NCI-H1105 treated with DMSO at 0.1 percent for 48 hours (cell line): ENCODE measurements at places on chromosomes 11 and 22.

DNA sequence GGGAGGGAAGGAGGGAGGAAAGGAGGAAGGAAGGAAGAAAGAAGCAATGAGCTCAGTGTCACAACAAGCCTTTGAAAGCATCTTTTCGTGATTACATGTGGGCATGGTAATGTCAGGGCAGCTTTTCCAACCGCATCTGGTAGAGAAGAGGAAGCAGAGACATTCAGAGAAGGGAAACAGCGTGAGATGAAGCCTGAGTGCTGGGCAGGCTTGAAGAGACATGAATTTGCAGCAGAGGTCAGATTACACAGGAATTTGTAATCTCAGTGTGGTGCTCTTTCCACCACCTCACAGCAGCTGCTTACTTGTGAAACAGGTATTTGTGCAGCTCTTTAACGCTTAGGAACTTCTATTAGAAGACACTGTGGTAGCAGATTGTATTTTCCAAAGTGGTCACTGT, 289.5 kb upstream of the C11orf87 start:
- DNase-seq: no peak

GRCh38 chr11:46386674-46387073, 4.9 kb downstream of the CHRM4 start:
- no peak for DNase-seq

- no peak for DNase-seq
Observed at GRCh38 chr11:118441770-118442275, 5.5 kb downstream of the KMT2A start.

DNA sequence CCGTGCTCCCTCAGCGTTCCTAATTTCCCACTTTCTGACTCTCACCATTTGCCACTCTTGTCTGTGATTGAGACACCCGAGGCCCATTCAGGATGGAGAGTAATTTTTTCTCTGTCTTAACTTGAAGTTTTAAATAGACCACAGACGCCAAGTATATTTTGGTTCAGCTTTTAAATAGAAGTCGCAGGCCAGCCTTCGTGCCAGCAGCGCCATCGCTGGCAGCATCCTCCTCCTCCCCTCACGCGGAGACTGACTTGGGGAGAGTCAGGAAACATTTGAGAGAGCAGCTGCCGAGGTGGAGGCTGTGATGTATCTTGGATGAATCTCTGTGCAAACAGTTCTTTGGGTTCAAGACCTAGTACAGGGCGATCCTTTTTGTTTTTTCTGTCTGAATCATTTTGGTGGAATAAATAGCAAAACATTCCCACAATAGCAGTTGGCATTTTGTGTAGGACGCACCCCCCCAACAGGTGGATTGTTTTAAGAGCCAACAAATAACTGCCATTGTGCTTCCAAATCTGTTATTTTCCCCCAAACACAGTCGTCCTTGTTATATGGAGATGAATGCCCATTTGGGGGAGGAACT, 889 bp upstream of the DMC1 start:
- peak; percentile 53 for DNase-seq

- no peak for DNase-seq
Observed at GRCh38 chr11:66877588-66878385, 20.9 kb downstream of the LRFN4 start.

- DNase-seq: no peak
Observed at GRCh38 chr11:78350091-78350645, 67.5 kb downstream of the GAB2 start.

GRCh38 chr11:30585125-30585891, 845 bp downstream of the MPPED2 start:
- DNase-seq: peak; percentile 17

DNA sequence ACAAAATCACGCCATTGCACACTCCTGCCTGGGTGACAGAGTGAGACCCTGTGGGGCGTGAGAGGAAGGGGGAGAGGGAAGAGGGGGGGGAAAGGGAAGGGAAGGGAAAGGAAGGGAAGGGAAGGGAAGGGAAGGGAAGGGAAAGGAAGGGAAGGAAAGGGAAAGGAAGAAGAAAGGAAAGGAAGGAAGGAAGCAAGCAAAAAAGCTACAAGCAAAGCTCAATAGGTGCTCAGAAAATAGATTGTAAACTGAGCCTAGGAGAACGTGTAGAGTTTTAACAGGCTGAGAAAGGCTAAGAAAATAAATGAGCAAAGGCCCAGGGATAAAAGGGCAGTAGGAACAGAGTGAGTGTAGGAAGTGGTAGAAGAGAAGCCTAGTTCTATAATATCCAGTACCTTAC, 30.8 kb upstream of the GDPD4 start:
- DNase-seq: no peak

DNA sequence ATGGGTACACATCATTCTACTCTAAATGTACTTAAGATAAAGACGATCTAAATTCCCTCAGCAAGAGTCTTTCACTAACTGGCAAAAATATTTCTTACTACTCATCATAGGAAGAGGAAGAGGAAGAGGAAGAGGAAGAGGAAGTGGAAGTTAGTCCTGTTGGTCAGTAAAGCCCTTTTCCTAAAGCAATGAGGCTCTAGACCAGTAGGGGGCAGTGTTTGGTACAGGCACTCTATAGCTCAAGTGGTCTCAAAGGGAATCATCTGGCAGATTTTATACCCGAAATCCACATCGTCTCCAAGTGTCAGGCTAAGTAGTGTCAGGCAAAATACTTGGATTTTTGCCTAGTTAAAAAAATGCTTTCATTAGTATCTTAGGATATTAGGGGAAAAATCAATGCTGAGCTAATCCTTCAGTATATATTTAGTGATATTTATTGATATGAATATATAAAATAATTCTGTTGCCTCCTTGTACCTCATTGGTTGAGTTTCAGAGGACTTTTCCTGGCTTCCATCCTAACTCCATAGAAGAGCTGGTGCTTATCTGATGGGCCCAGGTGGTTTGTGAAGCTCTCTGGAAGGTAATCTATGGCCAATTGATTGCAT, 7.7 kb downstream of the BLID start:
- peak; percentile 59 for DNase-seq

GRCh38 chr11:60870733-60871377, 3.5 kb downstream of the ZP1 start:
- no peak for DNase-seq

GRCh38 chr22:30296833-30297232, 7.5 kb upstream of the CASTOR1 start:
- no peak for DNase-seq

DNA sequence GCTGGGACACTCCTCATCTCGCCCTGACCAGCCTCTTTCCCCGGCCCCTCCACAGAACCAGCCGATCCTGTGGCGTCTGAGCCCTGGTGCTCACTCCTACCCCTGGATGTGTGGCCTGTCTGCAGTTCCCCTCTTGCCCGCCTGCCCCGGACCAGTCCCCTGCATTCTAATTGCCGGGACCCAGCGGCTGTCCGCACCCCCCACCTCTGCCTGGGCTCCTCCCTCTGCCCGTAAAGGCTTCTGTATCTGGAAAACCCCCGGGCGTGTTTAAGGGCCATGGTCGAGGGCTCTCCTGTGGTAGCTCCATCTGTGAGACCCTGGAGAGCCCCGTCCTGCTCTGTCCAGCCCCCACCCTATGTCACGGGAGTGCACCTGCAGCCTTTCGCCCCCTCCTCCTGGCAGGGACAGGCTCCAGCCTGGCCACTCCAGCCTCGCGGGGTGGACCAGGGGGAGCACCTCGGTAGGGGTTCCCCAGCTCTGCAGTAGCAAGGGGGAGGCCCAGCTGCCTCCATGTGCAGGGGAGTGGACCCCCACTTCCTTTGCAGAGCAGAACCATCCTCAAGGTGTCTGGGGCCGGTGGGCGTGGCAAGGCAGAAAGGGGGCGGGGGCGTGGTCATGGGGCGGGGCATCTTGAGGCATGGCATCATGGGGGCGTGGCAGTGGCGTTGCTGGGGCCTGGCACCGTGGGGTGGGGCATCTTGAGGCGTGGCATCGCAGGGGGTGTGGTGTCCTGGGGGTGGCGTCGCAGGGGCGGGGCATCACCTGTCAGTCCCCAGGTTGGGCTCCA, 430.4 kb downstream of the TBC1D22A start:
- no peak for DNase-seq

GRCh38 chr11:45180848-45181192, 34.4 kb downstream of the PRDM11 start:
- peak; percentile 36 for DNase-seq

GRCh38 chr11:118202599-118203422, 22.0 kb downstream of the JAML start:
- no peak for DNase-seq

GRCh38 chr22:37968452-37969251, 15.2 kb downstream of the POLR2F start:
- no peak for DNase-seq

GRCh38 chr11:83115551-83115950, 41.4 kb upstream of the PCF11 start:
- DNase-seq: no peak

GRCh38 chr11:86663291-86663690, 9.1 kb downstream of the ME3 start:
- no peak for DNase-seq

- no peak for DNase-seq
Observed at GRCh38 chr22:24975813-24976341, 23.4 kb downstream of the KIAA1671 start.

DNA sequence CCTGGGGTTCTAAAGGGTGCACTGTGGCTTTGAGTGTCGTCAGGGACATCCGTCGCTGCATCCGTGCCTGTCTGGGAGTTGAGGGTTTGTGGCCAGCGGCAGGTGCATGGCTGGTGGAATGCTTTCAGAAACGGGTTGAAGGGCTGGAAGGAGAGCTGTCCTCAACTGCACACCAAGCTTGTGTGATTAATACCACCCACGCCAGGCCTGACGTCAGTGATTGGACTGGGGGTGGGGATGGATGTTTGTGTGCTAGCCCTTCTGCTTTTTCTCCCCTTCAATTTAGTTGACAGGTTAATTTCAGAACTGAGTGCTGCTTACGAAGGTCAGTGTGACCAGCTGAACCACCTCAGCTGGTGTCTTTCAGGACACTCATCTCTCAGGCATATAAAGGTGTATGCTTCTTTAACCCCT, 3.2 kb upstream of the GAB2 start:
- DNase-seq: no peak

DNA sequence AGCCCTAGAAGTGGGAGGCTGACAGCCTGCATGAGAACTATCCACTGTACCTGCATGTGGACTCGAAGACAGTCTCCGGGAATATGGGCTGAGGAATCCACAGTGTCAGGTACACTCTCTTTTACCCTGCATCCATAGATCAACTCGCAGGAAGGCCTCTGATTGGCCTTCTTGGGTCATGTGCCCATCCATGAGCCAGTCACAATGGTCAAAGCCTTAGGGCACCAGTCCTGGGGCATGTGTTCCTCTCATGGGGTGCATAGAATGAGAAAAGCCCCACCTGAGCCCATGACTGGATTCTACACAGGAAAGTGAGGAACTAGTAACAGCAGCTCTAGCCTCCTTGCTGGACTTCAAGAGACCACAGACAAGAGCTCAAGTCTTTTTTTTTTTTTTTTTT, 10.6 kb downstream of the ART1 start:
- DNase-seq: no peak

- DNase-seq: no peak
Observed at GRCh38 chr22:35739076-35739930, 21.6 kb downstream of the APOL5 start.

DNA sequence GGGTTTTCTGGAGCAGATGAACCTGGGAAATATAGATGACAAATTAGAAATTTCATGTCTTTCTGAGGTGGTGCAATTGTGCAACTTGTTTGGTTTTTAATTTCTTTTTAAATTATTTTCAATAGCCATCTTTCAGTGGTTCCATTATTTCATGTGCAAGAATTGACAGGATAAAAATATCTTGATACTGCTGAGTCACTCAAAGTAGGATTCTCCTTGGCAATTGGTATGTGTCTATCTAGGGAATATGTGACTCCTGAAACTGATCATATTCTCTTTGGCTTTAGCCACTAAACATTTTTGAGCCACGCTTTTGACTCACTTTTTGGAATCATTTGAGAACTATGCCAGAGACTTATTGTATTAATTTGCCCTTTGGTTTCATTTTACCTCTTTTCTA, 331.5 kb downstream of the KCNA4 start:
- no peak for DNase-seq

DNA sequence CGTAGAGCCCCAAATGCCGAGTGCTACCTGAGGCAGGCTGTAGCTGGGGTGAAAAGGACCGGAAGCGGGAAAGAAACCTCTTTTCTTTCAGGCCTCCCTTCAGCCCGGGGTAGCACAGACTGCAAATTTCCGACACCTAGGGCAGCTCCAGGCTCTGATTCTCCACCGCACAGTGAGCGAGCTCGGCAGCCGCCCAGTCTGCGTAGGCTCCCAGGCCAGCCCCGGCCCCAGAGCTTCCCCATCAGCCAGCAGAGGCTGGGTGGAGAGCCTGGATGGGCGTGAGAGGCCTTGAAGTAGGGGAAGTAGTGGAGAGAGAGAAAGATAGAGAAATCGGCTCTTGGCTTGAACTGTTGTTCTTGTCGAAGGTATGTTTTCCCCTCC, 9.3 kb upstream of the PAX6 start:
- no peak for DNase-seq

DNA sequence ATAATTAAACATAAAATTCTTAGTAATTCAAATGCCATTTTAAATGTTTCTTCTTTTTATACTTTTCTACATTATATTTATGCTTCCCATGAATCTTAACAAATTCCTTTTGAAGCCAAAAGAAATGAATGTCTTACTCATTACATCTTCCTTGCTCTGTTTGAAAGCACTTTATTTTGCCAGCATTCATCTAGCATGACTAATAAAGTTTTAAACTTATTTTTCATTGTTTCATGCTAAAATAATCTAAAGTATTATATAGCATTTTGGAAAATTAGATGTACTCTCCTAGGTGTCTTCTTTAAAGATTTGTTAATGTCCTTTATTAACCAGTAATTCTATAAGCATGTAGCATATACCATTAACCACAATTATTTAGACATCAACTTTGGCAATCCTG, 9.7 kb upstream of the PIWIL4 start:
- no peak for DNase-seq

DNA sequence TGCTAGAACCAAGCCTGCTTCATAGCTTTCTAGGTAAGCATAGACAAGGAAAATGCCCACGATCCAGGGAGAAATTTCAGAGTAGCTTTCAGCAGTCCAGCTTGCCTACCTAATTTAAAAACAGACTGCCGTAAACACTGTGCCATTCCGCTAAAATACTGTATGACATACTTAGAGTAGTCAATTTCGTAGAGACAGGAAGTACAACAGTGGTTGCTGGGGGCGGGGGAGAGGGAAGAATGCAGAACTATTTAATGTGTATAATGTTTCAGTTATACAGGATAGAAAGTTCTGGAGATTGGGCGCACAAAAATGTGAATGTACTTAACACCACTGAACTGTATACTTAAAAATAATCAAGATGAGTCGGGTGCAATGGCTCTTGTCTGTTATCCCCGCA, 56.7 kb downstream of the C11orf58 start:
- no peak for DNase-seq

- DNase-seq: no peak
Observed at GRCh38 chr22:47236161-47236560, 473.7 kb downstream of the TBC1D22A start.

- DNase-seq: no peak
Observed at GRCh38 chr11:134750619-134751018, 338.6 kb upstream of the B3GAT1 start.

DNA sequence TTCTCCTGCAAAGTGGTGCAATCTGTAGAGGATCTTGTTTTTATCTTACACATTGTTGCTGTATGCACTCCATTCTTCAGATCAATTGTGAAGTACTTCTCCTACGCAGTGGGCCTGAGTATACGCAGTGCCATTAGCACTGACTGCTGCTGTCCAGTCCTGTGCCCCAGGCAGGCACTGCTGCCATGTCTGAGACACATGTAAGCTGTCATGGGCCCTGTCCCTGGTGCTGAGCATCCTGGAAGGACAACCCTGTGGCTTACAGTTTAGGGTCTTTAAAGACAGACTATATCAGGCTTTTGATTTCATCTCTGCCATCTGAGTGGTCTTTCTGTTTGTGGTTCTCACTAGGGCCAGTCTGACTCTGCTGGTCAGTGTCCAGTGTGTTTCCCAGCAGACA, 44.8 kb upstream of the PTPN5 start:
- no peak for DNase-seq

GRCh38 chr11:5250543-5251204, 1.0 kb upstream of the HBG1 start:
- no peak for DNase-seq
